Gastroesophageal sphincter (tissue), 4 donors: ENCODE measurements at places on chromosomes 11 and 22. TPM values are rescaled to one million over a fixed set of nuclear protein-coding genes. Genes with fewer than 3 reads are reported as not detected.
A peak's percentile ranks its signal among the peaks of the same experiment; 100 is the strongest.

DNA sequence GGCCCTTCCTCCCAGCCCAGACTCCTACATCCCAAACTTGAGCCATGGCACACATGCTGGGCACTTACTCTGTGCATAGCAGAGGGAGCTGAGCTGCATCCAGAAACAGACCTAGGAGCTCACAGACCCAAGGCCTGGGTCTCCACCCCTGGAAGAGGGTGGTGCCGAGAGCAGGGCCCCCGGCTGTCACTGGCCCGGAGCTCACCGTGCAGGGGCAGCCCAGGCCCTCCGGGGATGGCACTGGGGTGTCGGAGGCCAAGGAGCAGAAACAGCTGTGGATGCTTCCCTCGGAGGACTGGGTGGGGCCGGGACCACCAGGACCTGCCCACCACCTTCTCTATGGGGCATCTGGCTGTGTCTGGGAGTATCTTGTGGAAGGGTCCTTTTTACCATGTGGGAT lies 4.3 kb upstream of the APOBEC3A start:
- no peak for ATAC-seq

DNA sequence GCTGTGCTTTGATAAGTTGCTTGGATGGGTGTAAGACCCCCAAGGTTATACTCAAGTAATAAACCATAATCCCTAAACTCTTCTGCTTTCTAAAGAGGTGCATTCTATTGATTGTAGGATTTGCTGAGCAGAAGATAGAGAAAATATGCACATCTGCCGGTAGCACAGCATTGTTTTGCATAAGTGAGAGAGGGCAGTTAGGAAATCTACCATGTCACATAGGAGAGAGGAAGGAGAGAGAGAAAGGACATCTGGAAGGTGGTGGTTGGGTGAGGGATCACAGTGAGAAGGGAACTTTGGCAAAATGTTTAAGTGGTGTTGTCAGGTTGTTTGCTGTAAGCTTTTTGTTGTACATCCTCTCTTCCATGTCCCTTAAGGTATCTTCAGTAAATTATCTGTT lies 73.6 kb upstream of the BDNF start:
- no peak for ATAC-seq

DNA sequence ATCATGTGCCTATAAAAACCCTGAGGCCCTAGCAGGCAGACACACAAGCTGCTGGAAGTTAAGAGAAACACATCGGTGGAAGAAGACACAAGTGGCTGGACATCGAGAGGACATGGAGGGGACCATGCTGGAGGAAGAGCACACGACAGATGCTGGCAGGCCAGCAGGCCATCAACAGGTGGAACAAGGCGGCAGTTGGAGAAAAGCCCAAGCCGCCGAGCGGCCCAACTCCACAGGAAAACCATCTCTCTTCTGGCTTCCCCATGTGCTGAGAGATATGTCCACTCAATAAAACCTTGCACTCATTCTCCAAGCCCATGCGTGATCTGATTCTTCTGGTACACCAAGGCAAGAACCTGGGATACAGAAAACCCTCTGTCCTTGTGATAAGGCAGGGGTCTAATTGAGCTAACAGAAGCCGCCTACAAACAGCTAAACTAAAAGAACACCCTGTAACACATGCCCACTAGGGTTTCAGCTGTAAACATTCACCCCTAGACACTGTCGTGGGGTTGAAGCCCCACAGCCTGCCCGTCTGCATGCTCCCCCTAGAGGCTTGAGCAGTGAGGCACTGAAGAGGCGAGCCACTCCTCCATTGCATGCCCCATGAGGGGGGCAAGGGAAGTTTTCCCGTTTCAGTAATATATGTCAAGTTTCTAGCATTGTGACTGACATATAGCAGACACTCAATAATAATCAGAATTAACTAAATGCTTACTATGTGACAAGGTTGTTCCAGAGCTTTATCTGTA lies 39.0 kb upstream of the MMP20 start:
- no peak for ATAC-seq

DNA sequence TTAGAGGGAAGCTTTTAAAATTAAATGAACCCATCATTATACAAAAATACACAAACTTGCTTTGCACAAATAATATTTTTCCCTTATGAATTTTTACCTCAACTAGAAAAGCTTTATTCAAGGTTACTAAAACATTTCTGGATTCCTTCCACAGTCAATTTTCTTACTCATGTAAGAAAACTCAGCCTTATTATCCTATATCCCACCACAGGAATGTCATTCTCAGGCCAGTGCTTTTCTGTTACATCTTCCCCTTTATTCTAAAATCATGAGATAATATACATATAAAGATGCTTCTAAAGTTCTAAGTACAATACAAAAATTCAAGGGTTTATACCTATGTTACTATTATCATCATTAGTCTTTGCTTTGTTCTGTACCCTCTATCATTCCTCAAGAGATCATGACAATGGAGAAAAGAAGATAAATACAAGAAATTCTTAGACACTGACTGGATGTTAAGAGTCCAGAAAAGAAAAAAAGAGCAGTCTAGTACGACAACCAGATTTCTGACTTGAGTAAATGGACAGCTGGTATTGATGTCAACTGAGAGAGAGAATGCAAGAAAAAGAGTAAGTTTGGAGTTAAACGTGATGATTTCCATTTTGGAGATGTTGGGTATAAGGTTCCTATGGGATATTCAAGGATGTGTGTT lies 60.3 kb downstream of the MTMR2 start:
- ATAC-seq = no peak

DNA sequence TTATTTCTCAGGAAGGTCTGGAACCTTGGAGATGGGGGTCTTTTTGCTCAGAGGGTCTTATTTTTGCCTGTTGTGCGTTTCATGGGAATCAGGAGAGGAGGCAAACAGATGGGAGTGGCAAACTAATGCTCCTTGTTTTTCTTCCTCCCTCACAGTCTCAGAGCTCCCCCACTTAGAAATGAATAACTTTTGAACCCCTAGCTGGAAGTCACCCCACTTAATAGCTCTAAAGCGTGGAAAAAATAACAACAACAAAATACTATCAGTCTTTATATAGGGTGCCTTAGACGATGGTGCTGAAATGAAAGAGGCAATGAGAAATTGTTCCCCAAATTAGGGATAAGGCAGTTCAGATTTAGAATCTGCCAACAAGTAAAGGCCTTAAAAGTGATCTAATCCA lies 76.8 kb upstream of the BDNF start:
- ATAC-seq = no peak

- no peak for ATAC-seq
These were observed 279.1 kb downstream of the BRD1 start for GRCh38 chr22:49548356-49549202.

RFPL1 gene
- not detected for total RNA-seq

- ATAC-seq = no peak
These were observed 39.9 kb upstream of the PHF21A start for GRCh38 chr11:46161201-46161600.

DNA sequence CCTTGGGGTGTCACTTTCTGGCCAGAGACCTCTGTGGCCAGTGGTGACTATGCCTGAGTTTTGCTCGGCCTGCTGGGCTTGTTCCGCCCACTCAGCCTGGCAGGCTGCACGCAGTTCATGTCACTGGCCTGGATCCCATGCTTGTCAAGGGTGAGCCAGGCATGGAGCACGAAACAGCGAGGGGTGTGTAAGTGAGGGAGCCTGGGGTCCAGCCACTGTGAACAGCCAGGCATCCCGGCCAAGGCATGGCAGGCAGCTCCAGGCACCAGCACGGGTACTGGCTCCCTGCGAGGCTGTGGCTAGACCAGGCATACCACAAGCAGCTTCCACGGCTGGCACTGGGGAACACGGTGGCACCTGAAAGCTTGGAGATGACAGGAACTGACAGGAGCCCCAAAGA lies 214.3 kb downstream of the LRRC4C start:
- no peak for ATAC-seq

GRCh38 chr11:65625628-65626342 lies 10.2 kb downstream of the PCNX3 start:
- ATAC-seq = peak; percentile 70

USP2 gene
- 5.6 TPM for total RNA-seq

DNA sequence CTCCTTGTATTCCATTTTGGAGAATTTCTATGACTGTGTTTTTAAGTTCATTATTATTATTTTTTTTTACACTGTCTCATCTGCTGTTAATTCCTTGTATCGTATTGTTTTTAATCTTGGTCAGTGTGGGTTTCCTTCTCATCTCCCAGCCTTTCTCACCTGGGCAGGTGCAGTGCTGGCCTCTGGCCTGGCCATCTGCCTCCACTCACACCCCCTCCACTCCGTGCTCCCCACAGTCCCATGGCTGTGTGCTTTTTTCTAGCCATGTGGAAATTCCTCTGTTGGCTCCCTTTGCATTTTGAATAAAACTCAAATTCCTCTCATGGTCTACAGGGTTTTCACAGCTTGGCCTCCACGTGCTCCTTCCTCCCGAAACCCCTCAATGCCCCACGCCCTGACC lies 50.3 kb upstream of the LINC01488 start:
- no peak for ATAC-seq

GRCh38 chr11:24271798-24272197 lies 225.1 kb upstream of the LUZP2 start:
- no peak for ATAC-seq

DAGLA gene
- total RNA-seq = 1.5 TPM

DNA sequence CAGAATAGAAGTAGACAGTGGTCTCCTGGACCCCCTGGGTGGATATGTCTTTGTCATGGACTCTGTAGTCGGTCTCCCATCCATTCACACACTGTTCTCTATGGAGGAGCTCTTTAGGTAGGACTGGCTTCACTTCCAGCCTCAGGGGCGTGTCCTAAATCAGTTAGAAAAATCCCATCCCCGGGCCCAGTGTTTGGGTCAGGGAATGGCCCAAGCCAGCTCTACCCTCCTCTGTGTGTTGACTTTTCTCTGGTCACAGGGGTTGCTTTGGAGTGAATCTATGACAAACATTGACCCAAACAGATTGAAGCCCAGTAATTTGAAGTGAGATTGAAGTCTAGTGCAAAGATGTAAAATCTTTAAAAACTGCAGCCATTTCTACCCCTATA lies 34.0 kb downstream of the WEE1 start:
- no peak for ATAC-seq

DNA sequence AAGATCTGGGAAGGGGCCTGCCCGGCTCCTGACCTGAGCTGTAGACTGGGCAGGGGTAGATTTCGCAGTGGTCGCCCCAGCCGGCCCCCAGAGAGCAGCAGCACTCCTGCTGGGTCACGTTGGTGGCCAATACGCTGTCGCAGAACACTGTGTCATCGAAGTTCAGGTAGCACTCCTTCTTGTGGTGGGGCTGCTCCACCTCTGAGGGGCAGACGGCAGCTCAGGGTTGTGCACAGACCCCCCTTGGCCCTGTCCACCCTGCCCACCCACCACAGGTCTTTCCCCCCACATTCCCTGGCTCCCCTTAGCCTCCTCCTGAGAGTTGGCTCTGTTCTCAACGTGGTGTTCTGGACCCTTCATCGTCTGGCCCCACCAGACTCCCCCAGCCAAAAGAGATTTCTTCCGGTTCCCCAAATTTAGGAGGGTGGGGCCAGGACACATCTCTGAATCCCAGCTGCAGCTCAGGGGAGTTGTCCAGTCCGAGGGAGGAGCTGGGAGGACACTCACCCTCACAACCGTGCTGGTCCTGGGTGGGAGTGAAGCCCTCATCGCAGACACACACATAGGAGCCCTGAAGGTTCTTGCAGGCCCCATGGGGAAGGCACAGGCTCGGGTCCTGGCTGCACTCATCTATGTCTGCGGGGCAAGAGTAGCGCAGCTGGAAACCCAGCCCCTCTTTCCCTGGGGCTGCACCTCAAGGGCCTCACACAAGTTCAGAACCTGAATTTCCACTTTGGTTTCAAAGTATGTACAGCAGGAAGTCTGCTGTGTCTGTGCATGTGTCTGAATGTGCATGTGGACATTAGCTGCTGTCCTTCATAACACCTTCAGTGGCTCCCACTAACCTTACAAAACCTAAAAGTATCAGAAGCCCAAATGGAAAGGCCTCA lies 16.5 kb downstream of the SCYL1 start:
- ATAC-seq = no peak
